ENCODE measurements at places on chromosomes 12 and 14.

GRCh38 chr14:94621358-94622134, 9.4 kb downstream of the SERPINA3 start:
- no peak for DNase-seq

DNA sequence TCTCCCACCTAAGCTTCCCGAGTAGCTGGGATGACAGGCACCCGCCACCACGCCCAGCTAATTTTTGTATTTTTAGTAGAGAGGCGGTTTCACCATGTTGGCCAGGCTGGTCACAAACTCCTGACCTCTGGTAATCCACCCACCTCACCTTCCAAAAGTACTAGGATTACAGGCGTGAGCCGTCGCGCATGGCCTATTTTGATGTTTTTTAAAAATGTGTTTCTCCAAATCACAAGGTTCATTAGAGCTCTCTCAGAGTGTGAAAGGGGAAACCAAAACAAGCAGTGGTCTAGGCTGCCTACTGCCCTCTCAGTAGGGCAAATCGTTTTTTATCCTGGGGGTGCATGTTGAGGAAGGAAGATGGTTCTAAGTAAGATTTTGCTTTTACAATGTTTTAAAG, 211.5 kb downstream of the PIK3C2G start:
- DNase-seq = no peak

GRCh38 chr14:71108398-71109119, 201.3 kb downstream of the PCNX1 start:
- no peak for DNase-seq

GRCh38 chr14:78974691-78975090, 804.5 kb downstream of the NRXN3 start:
- no peak for DNase-seq

DNA sequence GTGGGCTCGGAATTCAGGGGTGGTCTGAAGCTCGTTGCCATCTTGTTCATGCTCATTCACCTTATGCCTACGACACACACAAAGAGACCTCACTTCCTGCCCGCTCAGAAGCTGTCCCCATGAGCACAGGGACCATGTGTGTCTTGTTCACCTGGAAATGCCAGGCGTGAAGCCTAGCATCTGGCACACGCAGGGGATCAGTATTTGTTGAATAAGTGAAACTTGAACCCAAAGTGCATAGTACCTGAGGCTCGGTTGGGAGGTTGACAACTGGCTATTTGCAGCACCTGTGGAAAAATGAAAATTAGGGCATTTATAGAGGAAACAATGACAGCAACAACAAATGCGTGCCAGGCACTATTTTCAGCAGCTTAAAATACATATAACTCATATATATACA, 5.4 kb downstream of the C12orf43 start:
- no peak for DNase-seq

GRCh38 chr14:39303115-39303514, 69.4 kb downstream of the MIA2 start:
- no peak for DNase-seq

DNA sequence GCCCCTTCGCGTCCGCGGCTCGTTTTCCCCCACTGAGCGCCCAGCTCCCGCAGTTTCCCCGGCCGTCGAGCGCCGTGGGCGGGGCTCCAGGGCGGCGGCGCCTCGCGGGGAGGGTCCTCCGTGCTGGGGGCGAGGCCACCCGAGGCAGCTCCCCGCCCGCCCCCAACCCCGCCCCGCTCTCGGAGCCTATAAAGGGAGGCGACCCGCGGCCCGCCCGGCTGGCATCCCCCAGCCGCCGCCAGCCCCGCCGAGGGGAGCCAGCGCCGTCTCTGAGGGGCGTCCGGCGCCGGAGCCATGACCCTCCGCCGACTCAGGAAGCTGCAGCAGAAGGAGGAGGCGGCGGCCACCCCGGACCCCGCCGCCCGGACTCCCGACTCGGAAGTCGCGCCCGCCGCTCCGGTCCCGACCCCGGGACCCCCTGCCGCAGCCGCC, at the start of gene TAMALIN:
TAMALIN (plus strand) TSS at position 221 of the 432 bp plus-strand sequence; CDS start at position 295, 74 bp downstream.
- DNase-seq = no peak
